ENCODE measurements at places on chromosomes 4 and X.

DNA sequence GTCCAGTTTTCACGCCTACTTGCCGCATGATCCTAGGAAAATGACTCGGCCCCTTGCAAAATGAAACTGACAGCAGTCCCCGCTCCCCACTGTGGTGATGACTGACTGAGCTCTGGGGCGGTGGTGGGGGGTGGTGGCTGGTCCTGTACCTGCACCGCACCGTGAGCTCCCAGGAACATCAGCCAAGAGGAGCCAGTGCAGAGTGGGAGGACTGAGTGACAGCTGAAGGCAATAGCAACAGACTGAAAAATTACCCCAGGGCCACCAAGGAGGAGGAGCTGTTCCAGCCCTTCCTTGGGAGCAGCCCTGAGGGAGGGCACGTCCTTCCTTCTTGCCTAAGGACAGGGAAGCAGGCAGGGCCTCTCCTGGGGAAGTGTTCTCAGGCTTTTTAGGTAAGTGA is 2.4 kb upstream of the C4orf50 start:
- DNase-seq, result no peak

- DNase-seq, result no peak
Measured at GRCh38 chr4:13918991-13919441, 291.5 kb upstream of the BOD1L1 start.

- DNase-seq, result no peak
Measured at GRCh38 chrX:29617276-29617675, 598.1 kb upstream of the MAGEB2 start.

DNA sequence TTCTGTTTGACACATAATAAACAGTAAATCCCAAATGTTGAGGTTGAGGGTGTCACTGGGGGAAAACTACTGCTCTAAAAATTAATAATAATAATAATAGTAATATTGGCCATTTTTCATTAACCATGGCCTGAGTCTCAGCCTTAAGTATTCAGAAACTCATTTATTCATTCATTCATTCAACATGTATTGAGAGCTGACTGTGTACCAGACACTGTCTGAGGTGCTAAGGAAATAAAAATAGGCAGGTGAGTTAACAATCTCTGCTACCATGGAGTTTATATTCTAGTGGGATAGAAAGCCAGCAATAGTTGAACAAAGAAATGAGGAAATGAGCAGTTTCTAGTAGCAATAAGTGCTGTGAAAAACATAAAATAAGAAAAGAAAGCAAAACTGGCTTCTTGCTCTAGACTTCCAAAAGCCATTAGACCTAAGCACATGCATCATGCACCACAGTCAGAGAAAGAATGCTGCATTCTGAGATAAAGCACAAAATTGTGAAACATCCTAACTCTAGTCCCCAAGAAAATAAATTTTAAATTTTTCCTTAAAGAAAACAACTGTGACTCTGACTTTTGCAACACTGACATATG is 278.7 kb downstream of the RCHY1 start:
- no peak for DNase-seq

- no peak for DNase-seq
Measured at GRCh38 chrX:13933352-13933751, 96.3 kb downstream of the GEMIN8 start.

- no peak for DNase-seq
Measured at GRCh38 chrX:55480390-55481062, 9.1 kb downstream of the USP51 start.

- DNase-seq, result no peak
Measured at GRCh38 chr4:143296397-143297067, 40.1 kb upstream of the GAB1 start.

DNA sequence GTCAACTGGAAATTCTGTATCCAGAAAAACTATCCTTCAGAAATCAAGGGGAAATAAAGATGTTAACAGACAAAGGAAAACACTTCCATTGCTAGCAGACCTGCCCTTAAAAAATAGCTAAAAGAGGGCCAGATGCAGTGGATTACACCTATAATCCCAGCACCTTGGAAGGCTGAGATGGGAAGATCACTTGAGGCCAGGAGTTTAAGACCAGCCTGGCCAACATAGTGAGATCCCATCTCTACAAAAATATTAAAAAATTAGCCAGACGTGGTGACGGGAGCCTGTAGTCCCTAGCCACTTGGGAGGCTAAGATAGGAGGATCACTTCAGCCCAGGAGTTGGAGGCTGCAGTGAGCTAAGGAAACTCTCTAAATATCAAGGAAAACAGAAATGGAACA is 67.4 kb downstream of the CNOT6L start:
- DNase-seq, result no peak

GRCh38 chr4:153936121-153936520 is 147.2 kb upstream of the SFRP2 start:
- no peak for DNase-seq

All from activated CD4-positive, alpha-beta T cell treated with anti-CD3 and anti-CD28 coated beads, Interleukin-2, amount 50 U/mL, for 4 hours (primary cell).